ENCODE measurements at places on chromosomes 7 and 10.

GRCh38 chr7:127803626-127804025 lies 151.6 kb downstream of the SND1 start:
- DNase-seq = no peak

DNA sequence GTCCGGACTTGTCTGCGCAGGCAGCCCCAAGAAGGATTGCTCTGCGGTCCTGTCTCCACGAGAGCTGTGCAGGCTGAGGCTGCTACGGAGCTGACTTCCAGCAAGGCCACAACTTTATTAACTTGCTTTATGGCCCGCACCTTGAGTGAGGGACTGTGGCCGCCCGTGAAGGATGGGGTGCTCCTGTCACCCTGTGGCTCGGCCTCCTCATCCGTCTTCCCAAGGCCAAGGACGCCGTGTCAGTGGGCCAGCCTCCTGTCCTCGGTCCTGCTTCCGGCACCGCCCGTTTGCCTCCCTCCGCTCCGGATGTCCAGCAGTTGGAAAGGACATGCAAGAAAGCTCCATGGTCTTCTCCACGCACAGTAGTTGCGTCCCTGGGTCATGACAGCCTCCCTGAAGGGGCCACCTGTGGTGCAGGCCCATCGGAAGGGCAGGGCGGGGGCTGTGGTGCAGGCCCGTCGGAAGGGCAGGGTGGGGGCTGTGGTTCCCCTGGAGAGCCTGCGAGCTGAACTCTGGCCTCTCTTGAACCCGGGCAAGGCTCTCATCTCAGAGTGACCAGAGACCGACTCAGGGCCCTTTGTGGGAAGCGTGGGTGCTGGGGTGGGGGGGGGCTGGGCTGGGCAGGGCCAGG lies 87.1 kb downstream of the NKX6-2 start:
- no peak for DNase-seq

GRCh38 chr10:71252220-71252619 lies 39.9 kb downstream of the UNC5B start:
- DNase-seq = no peak

- peak; percentile 88 for DNase-seq
Observed at GRCh38 chr7:98753989-98754479, 115.8 kb downstream of the TMEM130 start.

- peak; percentile 78 for DNase-seq
Observed at GRCh38 chr10:48671914-48672595, 12.6 kb upstream of the WDFY4 start.

GRCh38 chr7:22351329-22351692 lies 5.6 kb downstream of the RAPGEF5 start:
- DNase-seq = peak; percentile 45

DNA sequence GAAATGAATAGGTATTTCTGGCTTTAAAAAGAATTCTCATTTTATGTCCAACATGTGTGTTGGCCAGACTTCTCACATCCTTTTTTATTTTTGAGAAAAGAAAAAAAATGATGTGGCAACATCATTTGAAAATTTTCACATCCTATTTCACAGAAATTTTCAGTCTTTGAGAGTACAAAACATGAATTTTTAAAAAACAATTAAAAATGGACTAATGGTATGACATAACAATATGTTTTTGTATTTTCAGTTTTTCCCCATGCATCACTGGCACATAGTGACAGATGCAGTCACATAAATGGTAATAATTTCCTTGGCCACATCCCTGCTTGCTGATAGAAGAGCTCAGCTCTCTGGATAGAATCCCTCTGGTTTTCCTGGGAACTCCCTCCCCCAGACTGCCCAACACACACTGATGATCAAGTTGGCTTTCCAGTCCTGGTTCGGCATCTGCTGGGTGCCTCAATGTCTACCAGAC lies 188.5 kb upstream of the AGR3 start:
- DNase-seq = no peak

DNA sequence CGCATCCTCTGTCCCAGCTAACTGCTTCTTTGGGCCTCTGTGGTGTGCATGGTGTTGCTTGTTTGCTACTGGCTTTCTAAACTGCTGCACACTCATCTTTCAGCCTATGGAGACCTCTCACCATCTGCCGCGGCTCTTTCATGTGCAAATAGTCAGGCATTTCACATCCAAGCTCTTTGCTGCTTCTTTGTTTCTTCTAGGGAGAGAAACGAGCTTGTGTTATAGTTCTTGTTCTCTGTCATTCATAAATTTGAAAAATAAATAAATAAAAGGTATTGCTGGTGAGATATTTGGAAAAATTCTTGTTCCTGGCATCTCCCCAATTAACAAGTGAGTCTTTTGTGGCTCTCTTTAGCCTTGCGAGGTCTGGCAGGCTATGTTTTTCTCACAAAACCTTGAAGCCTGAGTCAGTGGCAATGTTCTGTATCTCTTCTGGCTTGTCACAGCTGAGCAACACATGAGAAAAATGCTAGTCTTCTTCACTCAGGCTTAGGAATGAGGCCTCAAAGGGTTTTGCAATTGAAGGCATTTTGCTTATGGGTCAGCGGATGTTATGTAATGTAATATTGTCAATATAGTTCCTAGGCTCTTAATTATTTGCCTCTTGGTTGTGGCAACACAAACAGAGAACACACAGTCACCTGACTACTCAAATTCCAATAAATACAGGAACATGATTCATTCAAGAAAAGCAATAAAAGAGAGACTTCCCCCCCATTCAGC lies 274.0 kb downstream of the FRMD4A start:
- no peak for DNase-seq

- no peak for DNase-seq
Observed at GRCh38 chr7:134179036-134180011, 52.2 kb downstream of the LRGUK start.

GRCh38 chr10:86821388-86821999 lies 65.1 kb downstream of the BMPR1A start:
- no peak for DNase-seq

DNA sequence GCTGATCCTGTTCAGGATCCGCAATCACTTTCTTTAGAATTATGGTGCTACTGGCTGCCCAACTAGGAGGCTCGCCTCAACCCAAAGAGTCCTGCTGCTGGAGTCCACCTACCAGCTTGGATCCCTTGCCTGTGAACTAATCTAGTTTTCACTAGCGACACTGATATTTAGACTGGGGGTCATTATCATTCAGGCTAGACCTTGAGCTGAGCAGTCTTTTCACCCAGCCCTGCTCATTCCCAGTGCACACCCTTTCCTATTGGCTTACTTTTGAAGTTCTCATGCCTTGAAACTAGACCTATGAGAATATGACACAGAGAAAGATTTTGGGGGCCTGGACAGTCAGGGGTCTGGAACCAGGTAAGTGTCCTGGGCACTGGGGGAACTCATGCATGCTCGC lies 107.9 kb downstream of the TMEM178B start:
- no peak for DNase-seq

DNA sequence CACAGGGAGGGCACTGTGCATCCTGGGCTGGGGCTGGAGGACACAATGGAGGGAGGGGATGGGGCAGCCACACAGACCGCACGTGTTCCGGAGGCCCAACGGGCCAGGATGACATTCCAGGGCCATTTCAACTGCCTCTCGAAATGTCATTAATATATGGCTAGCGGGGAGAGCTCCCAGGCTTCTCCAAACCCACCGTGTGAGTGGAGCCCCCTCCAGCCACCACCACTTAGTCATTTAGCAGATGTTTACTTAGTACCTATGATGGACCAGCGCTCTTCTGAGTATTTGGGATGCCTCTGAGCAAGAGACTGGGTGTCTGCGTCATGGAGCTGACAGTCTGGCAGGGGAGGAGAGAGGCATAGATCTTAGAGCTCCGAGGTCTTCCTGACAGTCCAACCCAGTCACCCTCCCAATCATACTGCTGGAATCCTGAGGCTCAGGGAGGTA lies 107.3 kb downstream of the ZMIZ1 start:
- no peak for DNase-seq

GRCh38 chr7:7698930-7699329 lies 19.5 kb downstream of the RPA3 start:
- DNase-seq = no peak

DNA sequence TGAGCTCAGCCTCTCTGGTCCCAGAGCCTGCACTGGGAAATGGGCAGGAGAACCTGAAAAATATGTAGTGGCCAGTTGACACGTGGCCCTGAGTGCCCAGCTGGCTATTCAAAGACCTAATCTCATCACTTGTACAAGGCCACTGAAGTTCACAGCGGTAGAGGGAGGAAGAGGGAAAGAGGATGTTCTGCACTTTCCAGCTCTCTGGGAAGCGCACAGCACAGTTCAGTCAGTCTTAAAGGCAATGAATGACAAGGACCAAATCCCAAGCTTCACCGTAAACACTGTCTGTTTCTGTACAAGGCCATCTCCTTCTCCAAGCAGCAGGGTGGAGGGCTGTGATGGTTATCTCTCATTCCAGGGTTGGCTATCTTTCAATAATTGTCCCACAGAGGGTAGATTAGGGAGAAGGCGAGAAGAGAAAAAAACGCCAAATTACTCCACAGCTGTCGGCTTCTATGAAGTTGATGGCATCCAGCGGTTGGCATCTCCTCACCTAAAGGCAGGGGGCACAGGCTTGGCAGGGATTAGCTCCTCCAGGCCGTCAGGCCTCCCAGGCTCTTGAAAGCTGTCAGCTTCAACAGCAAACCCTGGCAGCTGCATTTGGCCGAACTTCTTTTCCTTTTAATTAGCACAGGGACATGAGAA lies 10.6 kb downstream of the SFMBT2 start:
- DNase-seq = no peak

DNA sequence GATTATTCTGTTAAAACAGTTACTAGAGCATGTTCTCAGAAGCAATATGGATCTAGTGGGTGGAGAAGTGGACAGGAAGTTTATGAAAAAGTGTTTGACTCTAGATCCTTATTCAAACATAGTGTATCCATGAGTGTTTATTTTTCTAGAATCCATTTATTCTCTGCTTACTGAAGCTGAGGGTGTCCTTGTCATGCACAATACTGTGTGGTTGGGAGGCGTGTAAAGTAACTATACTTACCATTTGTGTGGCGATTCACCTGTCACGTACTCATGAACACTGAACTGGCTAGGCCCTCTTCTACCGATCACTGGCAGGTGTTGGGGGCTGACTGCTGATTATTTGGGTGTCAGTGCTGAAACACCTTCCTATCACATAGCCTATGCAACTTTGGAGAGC lies 74.0 kb downstream of the POU6F2 start:
- DNase-seq = no peak

GRCh38 chr7:144777005-144777839 lies 58.6 kb downstream of the TPK1 start:
- no peak for DNase-seq

GRCh38 chr10:59682986-59683937 lies 26.4 kb downstream of the SLC16A9 start:
- no peak for DNase-seq

DNA sequence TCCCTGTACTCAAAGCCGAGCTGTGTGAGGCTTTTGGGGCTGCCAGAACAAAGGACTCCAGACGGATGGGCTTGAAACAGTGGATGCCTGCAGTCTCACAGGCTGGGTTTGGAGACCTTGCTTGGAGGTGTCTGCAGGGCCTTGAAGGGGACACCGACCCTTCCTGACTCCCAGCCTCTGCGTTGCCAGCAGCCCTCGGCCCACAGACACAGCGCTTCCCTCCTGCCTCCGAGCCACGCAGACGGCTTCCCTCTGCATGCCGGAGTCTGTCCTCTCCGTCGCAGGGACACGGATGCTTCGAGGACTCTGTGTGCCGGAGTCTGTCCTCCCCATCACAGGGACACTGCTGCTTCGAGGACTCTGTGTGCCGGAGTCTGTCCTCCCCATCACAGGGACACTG lies 524.7 kb downstream of the DNAJB6 start:
- DNase-seq = no peak

DNA sequence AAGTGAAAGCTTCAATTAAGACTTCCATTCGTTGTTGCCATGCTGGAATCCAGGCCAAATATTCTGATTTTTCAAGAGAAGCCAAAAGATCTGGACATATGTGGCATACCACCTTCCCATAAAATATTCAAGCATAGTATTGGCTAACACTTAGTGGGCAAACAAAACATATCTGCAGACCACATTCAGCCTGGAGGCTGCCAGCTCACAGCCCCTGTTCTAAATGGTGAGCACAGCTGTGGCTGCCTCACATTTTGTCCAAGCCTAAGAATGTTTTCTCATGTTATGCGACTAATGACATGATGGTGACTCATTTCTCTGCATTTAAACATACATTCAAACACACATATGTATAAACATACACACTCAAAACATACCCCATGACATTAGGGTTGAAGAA lies 10.6 kb upstream of the CALU start:
- no peak for DNase-seq

DNA sequence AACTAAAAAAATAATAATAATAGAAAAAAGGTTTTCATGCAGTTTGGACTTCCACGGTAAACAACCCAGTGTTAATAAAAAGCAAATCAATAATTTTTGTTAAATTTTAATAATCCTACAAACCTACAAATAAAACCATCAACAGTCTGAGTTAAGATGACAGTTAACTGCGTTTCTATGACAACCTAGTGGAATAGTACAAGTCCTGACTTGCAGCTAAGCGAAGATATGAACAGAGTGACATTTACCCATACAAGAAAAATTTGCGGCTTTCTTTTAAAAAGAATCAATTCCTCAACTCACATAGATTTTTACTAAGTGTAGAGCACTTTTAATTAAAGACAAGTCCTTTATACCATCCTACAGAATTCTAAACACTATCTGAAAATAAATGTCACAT lies 35.6 kb downstream of the VPS41 start:
- peak; percentile 36 for DNase-seq

DNA sequence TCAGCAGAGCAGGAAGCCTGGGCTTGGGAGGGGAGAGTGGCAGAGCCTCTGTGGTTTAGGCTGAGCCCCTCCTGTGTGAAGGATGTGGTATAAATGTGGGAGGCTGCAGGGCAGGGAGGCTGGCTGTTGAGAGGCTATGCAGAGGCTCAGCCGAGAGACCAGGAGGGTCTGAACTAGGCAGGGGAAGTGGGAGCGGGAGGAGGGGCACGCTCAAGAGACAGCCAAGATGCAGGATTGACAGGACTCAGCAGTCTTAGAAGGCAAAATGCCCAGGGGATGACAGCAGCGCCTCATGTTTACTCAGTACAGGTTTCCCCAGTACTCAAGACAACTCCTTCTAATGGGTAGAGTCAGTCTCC lies 24.3 kb downstream of the BTBD16 start:
- DNase-seq = no peak

- DNase-seq = peak; percentile 93
Observed at GRCh38 chr7:102426268-102427018, 6.9 kb upstream of the ORAI2 start.

DNA sequence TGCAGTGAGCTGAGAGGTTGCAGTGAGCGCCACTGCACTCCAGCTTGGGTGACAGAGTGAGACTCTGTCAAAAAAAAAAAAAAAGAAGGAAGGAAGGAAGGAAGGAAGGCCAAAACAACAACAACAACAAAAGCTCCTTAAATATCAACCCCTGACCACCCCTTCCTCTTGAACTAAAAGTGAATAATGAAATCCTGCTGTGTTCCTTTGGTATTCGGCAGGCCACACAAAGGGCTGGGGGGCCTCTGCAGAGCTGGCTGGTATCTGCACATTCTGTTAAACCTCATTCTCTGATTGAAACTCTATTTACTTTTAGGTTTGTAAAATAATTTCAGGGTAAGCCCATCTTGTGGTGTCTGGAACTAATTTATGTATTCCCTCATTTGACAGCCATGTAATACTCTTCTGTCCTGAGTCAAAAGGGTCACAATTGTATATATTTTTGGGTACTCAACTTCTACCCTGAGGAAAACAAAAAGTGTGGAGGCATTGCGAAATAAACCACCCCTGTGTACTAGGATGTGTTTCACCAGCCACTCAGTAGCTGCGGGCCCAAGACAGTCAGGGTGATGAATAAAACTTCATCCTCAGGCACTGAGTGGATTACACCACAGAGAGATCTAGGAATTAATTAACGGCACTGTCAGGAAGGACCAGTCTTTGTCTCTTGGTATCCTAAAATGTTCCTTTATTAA lies 446.4 kb upstream of the PFKP start:
- no peak for DNase-seq
